ENCODE measurements at places on chromosomes 2 and 18. TPM values are rescaled to one million over a fixed set of nuclear protein-coding genes. Genes with fewer than 3 reads are reported as not detected.

DNA sequence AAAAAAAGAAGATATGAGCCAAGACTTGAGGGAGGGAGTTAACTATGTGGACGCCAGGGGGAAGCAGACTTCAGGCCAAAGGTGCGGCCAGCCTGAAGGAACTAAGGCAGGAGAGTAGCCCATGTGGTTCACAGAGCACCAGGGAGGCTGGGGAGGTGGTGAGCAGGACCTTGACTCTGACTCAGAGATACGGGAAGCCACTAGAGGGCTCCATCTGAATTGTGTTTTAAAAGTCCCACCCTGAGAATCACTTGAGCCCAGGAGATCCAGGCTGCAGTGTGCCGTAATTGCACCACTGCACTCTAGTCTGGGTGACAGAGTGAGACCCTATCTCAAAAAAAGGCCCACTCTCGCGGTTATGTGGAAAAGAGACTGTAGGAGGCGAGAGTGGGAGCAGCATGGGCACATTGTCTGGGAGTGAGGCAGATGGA lies 12.3 kb downstream of the CEP192 start:
- DNase-seq: no peak
- no peak overlapping the region for H3K4me3 ChIP-seq
- H3K27ac ChIP-seq: no peak overlapping the region
- peaks cover 4% of the 10 kb centered on the region for H3K36me3 ChIP-seq
- H3K4me1 ChIP-seq: no peaks in the 10 kb centered on the region
- H3K27me3 ChIP-seq: no peaks in the 10 kb centered on the region

GRCh38 chr18:48364146-48364545 lies 45.0 kb downstream of the ZBTB7C start:
- no peaks in the 10 kb centered on the region for H3K36me3 ChIP-seq
- no peak overlapping the region for H3K27ac ChIP-seq
- no peaks in the 10 kb centered on the region for H3K4me1 ChIP-seq
- H3K27me3 ChIP-seq: peaks cover 52% of the 10 kb centered on the region
- no peak overlapping the region for H3K4me3 ChIP-seq

- H3K27ac ChIP-seq: no peak overlapping the region
- H3K27me3 ChIP-seq: no peaks in the 10 kb centered on the region
- no peaks in the 10 kb centered on the region for H3K4me1 ChIP-seq
- H3K4me3 ChIP-seq: no peak overlapping the region
Measured at GRCh38 chr2:24276349-24276899, 83.9 kb downstream of the ITSN2 start.

- no peak overlapping the region for H3K27ac ChIP-seq
- no peaks in the 10 kb centered on the region for H3K36me3 ChIP-seq
- peaks cover 11% of the 10 kb centered on the region for H3K4me1 ChIP-seq
Measured at GRCh38 chr18:70363861-70364260, 75.0 kb downstream of the SOCS6 start.

GRCh38 chr2:54454548-54455130 lies 1.5 kb upstream of the SPTBN1 start:
- H3K27ac ChIP-seq: peak overlapping the region; percentile 78

GRCh38 chr18:9612977-9613376 lies 1.4 kb downstream of the PPP4R1 start:
- no peaks in the 10 kb centered on the region for H3K27me3 ChIP-seq
- H3K4me1 ChIP-seq: peaks cover 68% of the 10 kb centered on the region
- H3K27ac ChIP-seq: peak overlapping the region; percentile 95
- peaks cover 12% of the 10 kb centered on the region for H3K36me3 ChIP-seq

DNA sequence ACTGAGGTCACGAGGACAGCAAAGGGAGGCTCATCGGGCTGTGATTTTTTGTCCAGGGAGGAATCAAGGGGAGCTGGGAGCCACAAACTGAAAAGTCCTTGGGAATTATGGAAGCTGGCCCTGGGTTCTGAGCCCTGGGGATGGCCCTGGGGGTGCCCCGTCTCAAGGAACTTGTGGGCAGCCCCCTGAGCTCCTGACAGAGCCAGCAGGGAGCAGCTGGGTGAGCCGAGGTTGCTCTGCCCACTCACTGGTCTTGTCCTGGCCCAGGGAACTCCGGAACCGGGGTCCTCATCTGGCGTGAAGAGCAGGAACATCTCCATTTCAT lies 61.3 kb upstream of the HDAC4 start:
- H3K27me3 ChIP-seq: no peaks in the 10 kb centered on the region
- H3K4me1 ChIP-seq: peaks cover 13% of the 10 kb centered on the region
- no peak overlapping the region for H3K27ac ChIP-seq
- H3K36me3 ChIP-seq: no peaks in the 10 kb centered on the region
- H3K4me3 ChIP-seq: no peak overlapping the region

DNA sequence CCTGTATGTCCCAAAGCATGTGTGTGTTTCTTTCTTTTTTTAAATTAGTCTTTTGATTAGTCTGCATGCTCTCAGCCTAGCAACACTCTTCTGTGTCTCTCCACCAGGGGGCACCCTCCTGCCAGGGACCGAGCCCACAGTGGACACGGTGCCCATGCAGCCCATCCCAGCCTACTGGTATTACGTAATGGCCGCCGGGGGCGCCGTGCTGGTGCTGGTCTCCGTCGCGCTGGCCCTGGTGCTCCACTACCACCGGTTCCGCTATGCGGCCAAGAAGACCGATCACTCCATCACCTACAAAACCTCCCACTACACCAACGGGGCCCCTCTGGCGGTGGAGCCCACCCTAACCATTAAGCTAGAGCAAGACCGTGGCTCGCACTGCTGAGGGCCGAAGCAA lies 93.8 kb downstream of the NRP2 start:
- H3K36me3 ChIP-seq: peaks cover 8% of the 10 kb centered on the region
- no peaks in the 10 kb centered on the region for H3K27me3 ChIP-seq
- no peak overlapping the region for H3K27ac ChIP-seq

DNA sequence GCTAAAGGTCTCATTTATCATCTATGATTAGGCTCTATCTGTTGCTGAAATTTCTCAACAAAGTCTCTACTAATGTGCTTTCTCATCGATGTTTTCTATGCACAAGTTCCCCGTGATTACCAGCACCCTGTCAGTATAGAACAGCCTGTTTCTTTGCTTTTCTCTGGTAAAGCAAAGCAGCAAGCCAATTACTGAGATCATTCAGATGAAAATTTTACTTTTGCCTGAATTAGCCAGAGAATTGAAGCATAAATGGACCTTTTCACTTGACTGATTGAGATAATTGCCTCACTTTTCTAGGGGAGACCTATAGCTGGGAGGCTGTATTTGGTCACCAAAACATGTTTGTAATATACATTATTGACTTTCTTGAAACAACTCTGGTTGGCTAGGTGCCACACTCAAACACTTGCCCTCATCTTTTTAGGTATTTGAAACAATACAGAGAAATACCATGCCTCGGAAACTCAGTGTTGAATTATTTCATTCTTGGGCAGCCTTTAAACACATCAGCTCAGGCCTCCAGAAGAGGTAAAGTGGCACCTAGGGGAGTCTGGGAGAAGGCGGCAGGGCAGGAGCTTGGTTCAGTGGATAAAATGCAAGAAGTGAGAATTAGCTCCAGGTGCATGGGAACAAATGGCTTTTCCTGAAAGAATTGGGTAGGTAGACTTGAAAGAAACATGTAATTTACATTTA lies 96.2 kb downstream of the GALNT3 start:
- H3K4me1 ChIP-seq: no peaks in the 10 kb centered on the region
- no peak overlapping the region for H3K27ac ChIP-seq
- no peak for DNase-seq
- no peaks in the 10 kb centered on the region for H3K27me3 ChIP-seq

DNA sequence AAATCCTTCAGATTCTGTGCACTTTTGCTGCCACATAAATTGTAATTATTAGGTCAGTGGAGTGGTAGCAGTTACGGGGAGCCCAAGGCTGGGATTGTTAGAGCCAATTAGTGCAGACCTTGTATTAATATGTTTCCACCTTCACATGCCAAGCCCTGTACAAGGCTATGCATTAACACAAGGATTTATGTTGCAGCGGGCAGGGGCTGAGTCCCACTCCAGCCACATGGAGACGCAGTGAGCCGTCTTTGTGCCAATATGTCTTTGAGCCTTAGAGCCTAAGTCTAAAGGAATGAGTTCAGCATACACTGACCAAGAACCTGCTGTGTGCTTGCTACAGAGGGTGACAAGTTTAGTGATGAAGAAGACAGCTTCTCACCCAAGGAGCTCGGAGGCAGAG lies 238.2 kb downstream of the TSN start:
- H3K36me3 ChIP-seq: no peaks in the 10 kb centered on the region
- H3K27ac ChIP-seq: no peak overlapping the region
- peaks cover 31% of the 10 kb centered on the region for H3K27me3 ChIP-seq
- no peaks in the 10 kb centered on the region for H3K4me1 ChIP-seq
- H3K4me3 ChIP-seq: no peak overlapping the region

FTCDNL1 gene
- total RNA-seq: 0.76 TPM

ASAP2 gene
- total RNA-seq: 91.0 TPM

LYG2 gene
- not detected for total RNA-seq

CD8B gene
- total RNA-seq: not detected

CNRIP1 gene
- 33.9 TPM for total RNA-seq

MTLN gene
- 12.6 TPM for total RNA-seq

MFSD2B gene
- total RNA-seq: not detected
